Naive thymus-derived CD4-positive, alpha-beta T cell (primary cell): ENCODE measurements at places on chromosomes 4 and X.

- no peak for DNase-seq
Measured at GRCh38 chr4:76036855-76037254, 985 bp upstream of the CXCL11 start.

GRCh38 chrX:28303486-28303885, 283.8 kb upstream of the IL1RAPL1 start:
- no peak for DNase-seq

DNA sequence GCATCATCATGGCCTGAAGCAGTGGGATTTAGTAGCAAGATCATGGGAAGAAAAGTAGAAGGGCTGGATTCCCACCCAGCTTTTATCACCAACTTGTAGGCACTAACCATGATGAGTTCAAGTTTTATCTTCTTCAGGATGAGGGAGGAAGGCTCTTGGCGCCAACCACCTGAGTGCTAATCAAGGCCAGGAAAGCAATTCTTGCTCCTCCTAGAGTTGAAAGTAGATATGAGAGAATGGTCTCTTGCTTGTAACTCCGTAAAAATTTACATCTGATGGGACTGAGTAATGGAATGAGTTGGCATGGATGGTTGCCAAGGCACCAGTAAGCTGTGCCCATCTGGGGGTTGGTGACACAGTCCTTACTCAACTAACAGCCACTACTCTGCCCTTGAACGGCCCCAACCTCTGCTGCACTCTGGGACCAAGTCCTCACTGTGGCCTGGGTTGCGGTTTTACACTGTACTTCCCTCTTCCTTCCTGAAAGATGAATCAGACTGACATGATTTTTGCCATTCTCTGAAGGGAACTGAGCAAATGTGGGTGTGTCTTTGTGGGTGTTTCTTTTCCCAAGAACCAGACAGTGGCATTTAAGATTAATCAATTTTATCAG, 39.4 kb upstream of the NDP start:
- no peak for DNase-seq

GRCh38 chrX:9980927-9981326, 13.8 kb downstream of the CLDN34 start:
- DNase-seq: no peak

DNA sequence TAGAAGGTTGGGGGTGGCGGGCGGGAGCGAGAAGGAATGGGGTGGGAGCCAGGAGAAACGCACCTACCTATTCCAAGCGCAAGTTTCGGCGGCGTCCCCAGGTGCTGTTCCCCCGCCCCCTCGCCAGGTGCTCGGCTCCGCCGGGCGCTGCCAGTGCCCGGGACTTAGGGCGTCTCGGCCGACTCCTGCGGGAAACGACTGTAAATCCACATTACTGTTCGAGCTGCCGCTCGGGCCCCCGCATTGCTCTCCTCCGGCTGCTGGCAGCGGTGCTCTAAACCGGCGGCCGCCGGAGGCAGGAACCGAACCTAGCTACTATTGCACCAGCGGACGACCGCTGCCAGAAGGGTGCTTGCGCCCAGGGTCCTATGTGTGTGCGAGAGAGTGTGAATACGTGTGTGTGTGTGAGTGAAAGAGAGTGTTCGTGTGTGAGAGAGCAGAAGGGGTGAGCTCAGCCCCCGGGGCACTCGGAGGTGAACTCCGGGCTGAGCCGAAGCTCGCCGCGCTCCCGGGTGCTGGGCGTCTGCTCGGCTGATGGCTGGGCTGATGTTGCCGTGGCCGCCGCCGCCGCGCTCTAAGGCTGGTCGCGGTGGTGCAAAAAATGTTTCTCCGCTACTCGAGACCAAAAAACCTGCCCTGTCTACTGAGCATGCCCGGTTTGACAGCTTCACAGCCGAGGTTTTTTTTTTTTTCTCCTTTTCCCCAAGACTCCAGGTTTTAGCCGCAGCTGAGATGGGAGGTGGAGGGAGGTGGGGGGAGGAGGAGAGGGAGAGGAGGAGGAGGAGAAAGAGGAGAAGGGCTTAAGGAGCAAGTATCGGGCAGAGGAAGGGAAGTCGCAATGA, 115.7 kb upstream of the TEX13C start:
- DNase-seq: no peak

- no peak for DNase-seq
Measured at GRCh38 chrX:123906557-123907316, 46.9 kb downstream of the XIAP start.

DNA sequence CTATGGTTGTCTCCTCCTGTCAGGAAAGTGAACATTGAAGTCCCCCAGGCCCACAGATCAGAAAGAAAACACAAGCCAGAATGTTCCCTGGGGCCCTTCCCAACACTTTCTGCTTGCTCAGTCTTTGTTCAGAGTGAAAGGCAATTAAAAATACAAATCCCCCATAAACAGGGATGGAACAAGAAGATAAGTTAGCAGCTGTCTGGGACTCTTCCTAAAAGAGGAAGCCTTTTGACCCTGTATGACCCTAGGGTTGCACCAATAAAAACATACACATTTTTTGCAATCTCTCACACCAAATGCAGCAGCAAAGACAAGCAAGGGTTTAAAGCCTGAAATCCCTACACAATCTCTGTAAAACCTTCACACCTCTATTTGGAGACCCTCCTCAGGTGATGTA, 22.6 kb downstream of the IRF2 start:
- no peak for DNase-seq

GRCh38 chr4:40722576-40723161, 27.1 kb upstream of the NSUN7 start:
- DNase-seq: peak; percentile 73

DNA sequence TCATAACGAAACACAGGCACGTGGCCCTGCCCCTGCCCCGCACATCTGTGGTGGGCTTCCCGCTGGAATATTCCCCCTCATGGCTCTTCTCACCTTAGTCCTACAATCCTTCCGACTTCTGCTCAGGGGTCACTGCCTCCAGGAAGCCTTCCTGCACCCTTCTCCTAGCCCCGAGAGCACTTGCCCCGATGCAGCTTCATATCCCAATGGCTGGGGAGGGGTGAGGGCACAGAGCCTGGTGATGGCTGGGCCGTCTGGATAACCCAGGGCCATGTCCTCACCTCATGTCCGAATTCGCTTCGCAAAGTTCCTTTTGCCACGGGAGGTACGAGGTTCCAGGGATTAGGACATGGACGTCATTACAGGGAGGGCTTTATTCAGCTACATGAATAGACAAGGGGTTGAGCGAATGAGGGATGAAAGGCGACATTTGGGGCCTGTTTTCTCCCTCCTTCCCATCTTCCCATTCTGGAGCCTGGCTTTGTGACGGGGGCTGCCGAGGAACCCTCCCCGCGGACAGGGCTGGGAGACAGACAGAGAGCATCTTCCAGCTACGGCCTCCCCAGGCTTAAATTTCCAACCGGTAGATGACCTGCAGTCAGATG, 35.5 kb upstream of the HMX1 start:
- no peak for DNase-seq

GRCh38 chr4:141860974-141861373, 224.6 kb downstream of the IL15 start:
- DNase-seq: peak; percentile 2

- no peak for DNase-seq
Measured at GRCh38 chr4:176363072-176363471, 43.3 kb downstream of the SPCS3 start.

DNA sequence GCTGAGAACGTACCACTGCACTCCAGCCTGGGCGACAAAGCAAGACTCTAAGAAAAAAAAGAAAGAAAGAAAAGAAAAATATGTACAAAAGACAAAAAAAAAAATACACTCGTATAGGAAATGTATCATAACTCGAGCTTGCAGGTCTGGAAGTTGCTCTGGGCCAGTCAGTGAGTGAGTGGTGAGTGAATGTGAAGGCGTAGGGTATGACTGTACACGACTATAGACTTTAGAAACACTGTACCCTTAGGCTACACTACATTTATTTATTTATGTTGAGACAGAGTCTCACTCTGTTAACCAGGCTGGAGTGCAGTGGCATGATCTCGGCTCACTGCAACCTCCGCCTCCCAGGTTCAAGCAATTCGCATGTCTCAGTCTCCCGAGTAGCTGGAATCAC, 29.4 kb downstream of the EVC2 start:
- no peak for DNase-seq

DNA sequence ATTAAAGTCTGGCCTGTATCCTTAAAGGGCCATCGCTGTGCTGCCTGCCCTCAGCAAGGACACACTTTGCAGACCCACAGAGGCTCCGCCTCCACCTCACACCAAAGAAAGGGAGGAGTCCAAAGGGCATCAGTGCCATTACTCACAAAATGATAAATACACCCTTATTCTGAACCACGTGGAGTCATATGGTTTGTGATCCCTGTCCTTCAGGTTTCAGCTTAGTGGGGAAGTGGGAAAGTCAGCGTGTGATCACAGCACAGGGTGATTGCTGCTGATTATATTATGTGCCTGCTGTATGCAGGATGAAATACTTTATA, 35.9 kb upstream of the MSANTD1 start:
- DNase-seq: no peak

DNA sequence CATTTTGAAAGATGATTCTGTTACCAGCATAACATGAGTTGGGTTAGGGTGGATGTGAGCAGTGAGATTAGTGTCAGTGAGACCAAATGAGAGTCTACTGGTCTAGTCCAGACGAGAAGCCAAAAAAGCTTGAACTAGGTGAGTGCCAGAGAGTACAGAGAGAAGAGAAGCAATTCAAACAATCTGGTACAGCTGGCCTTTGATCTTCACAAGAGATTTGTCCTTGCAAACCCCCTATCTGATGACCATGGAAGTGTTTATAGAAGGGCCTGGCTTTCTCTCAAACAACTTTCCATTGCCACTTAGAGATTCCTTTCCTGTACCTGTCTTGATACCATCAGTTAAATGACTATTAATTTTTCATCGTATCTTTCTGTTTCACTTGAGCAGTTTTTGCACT, 128.5 kb downstream of the PPA2 start:
- no peak for DNase-seq

DNA sequence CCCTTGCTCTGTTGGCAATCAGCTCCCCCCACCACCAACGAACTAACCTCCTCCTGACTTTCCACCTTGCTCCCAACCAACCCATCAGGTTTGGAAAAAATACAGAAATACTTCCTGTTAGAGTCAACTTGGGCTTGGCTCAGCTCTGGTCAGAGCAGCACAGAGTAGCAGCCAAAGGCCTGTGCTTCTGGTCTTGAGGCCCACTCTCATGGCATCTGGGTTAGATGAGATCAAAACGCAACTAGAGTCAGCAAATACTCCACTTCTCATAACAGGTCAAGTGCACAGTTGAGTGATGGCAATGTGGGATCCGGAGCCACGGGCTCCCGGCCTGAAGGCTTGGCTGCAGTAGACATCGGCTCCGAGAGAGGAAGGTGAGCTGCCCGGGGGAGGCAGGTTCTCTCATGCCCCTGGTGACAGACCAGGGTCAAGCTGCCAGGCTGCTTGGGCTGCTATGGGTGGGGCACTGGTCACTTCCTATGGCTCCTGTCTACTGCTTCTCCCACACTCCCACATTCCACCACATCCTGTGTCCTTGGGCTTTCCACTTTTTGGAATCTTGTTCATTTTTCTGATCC, 34.8 kb downstream of the ZNF185 start:
- DNase-seq: no peak

GRCh38 chr4:128322311-128322710, 34.7 kb upstream of the PGRMC2 start:
- no peak for DNase-seq

DNA sequence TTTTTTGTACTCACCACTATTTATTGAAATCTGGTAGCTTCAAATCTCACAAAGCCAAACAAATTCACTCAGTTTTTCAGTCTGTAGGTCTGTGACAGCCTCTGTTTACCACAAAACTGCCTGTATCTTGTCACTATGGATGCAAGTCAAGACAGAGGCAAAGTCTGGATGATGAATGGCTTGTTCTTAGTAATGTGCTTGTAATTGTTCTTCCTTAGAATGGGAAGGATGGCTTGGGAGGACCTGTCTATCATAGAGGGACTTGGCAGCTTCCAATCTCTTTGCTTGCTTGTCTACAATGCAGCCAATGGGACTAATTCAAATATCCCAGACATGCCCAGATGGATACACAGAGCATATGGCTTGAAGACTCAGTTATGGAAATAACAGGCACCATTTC, 141.2 kb upstream of the SCML1 start:
- DNase-seq: no peak

GRCh38 chr4:184994010-184994622, 24.2 kb upstream of the HELT start:
- no peak for DNase-seq

DNA sequence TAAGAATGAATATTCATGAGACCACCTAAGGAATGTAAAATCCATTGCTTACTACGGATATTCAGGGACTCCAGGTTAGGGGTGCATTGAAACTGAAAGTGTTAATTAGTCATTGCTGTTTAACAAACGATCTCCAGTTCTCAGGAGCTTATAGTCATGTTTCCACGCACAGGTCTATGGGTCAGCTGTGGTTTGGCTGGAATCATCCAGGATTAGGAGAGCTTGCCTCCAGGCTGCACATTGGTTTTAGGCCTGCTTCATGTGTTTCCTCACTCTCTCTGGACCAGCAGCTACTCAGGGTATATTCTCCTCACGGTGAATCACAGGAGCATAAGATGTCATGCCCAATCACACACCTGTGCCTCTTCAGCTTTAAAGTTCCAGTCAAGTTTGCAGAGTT, 98.9 kb downstream of the ATXN3L start:
- no peak for DNase-seq

GRCh38 chrX:15299941-15300851, 15.2 kb downstream of the ASB11 start:
- no peak for DNase-seq
